ENCODE measurements at places on chromosomes 16 and 17.

DNA sequence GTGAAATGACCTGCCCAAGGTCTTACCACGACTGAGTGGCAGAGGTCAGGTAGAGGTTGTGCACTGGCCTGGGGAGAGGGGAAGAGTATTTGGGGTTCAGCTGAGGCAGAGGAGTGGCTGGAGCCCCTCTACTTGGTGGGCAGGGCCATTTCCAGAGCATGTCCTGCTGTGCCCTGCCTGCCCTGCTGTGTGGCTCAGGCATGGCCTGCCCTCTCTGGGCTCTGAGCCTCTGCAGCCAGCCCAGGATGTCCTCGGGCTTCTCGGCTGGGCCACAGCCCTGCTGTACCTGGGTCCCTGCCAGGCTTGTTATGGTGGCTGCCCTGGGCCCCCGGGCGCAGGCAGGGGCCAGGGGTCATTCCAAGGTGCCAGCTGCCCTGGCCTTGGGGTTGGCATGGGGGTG lies 19.6 kb downstream of the KCNJ12 start:
- DNase-seq, result no peak

DNA sequence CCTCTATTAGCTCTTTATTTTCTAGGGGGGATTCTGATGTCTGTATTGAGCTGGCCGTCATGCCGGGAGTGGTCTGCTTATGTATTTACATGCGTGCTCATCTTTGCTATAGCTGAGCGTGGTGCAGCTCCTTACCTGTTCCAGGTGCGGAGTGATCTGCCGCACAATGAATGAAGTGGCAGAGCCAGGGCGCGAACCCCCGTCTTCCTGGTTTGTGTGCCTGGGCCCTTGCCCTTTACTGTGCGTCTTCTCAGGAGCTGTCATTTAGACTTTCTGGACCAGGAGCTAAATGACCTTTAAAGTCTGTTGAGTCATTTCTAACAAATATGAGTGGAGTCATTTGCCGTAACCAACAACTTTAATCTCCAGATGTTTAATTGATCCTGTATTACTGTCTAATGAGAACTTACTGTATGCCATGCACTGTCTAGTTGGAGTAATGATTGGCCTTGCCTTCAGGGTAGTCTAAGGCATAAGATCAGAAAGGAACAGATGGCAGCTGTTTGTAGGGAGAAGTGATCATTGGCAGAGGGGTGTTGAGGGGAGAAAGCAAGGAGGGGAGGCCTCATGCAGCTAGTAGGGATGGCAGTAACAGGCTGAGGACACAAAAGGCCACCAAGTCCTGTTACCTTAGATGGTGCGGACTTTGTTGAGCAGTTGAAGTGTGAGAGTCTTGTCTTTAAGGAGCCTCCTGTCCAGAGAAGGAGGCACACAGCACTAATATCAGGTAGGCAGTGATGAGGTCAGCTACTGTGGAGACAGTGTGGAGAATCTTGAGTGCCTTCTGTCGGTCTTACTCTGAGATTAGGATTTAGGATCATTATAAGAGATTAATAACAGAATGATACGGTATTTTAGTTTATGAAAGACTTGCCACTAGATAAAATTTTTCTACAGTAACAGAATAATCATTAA lies 53.9 kb downstream of the USP10 start:
- DNase-seq, result no peak

- no peak for DNase-seq
These were observed 333.6 kb downstream of the C16orf95 start for GRCh38 chr16:86983621-86984020.

GRCh38 chr17:40095944-40096791 lies 4.2 kb downstream of the NR1D1 start:
- no peak for DNase-seq

DNA sequence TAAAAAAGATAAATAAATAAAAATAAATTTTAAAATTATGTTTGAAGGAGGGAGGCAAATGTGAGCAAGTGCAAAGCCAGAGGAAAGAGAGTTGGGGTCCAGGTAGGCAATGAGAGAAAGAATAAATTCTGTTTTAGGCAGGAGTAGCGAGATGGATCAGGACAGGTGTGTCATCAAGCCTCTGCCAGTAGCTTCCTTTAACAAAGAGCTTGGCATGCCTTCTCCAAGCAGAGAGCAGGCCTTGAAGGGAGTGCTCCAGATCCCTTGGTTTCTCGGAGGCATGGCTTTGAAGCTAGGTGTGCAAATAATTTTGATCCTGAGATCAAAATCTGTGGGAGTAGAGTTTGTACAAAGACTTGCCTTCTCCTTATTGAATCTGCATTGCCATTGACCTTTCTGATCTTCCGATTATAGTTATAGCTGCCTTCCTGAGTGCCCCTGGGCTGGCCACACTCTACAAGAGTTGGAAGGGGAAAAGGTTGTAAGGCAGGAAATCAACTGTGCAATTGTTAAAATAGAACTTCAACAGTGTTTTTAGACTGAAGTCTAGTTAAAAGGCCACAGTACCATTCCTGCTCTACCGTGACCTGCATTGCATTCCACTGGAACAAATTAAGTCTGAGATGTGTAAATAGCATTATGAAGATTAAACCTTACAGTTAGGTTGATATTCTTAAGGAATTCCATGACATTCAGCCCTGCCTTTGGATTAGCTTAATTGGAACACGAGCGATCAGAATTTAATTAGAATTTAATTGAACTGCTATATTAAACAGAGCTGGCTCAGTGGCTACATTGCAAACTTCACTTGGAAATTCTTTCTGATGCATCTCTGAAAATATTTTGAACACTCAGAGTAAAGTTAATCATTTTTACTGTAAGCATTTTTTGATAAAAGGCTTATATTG lies 33.7 kb downstream of the IQCK start:
- DNase-seq, result no peak

GRCh38 chr16:71927383-71927782 lies 32.1 kb downstream of the IST1 start:
- peak; percentile 91 for DNase-seq

- DNase-seq, result peak; percentile 13
These were observed at the start of gene SPNS2 for GRCh38 chr17:4498461-4499397. TSS of gene SPNS2 (plus strand) at chr17:4498881. CDS start at chr17:4499048, 167 bp downstream.

DNA sequence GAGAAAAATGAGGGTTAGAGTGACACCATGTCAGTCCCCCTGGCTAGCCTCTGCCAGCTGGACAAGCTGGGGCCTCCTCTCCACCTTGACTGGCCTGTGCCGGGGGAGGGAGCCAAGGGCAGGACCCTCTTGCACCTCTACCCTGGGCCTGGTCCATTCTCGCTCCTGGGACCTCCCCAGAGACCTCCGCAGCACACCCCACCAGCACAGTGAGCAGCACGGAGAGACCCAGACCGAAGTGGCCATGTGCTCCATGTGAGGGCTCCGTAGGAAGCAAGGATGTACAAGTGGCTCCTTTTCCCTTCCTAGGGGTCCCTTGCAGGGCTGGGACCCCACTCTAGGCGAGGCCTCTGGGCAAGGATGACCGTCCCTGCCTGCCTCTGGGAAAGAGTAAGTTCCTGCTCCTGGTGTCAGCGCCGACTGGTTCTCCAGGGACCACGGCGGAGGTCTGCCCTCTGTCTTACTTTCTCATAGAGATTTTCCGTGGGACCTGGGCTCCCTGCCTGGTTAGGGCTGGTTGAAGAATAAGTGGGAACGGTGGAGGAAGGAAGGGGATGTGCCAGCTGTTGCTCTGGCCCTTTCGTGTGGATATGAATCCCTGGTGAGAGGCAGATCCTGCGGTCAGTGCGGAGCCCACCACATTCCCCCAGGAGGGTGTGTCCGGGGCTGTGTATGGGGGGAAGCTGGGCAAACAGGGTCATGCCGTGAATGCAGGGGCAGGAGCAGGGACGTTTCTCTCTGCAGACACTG lies 124.2 kb downstream of the METRNL start:
- no peak for DNase-seq

All from HCEC 1CT (cell line).